ENCODE measurements at places on chromosomes 7 and 10.

GRCh38 chr7:138865843-138866242 lies 67.8 kb upstream of the ATP6V0A4 start:
- peak; percentile 4 for DNase-seq

GRCh38 chr10:32347363-32348022 lies 535 bp upstream of the EPC1 start:
- no peak for DNase-seq

DNA sequence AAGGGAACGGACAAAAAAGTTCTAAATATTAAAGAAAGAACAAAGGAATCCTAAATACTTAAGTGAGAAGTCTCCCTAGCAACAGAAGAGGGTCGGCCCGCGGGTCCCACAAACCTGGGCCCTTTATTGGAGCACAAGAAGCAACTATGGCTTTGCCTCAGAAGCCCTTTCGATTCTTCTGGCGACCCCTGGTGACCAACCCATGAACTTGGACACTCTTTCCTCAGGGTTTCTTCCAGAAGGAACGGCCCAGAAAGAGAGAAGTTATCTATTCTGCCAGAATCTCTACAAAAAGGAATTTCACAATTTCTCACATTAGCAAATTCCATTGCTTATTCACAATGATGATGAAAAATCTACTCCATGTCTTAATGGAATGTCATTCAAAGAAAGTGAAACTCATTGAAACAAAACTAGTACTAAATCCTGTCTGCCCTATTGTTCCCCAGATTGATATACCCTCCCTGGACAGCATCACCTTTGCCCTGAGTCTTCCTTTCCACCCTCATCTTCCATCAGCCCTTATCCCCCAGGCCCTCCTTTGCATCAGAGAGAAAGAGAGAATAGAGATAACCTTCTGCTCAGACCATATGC lies 43.7 kb downstream of the CPVL start:
- DNase-seq: no peak

DNA sequence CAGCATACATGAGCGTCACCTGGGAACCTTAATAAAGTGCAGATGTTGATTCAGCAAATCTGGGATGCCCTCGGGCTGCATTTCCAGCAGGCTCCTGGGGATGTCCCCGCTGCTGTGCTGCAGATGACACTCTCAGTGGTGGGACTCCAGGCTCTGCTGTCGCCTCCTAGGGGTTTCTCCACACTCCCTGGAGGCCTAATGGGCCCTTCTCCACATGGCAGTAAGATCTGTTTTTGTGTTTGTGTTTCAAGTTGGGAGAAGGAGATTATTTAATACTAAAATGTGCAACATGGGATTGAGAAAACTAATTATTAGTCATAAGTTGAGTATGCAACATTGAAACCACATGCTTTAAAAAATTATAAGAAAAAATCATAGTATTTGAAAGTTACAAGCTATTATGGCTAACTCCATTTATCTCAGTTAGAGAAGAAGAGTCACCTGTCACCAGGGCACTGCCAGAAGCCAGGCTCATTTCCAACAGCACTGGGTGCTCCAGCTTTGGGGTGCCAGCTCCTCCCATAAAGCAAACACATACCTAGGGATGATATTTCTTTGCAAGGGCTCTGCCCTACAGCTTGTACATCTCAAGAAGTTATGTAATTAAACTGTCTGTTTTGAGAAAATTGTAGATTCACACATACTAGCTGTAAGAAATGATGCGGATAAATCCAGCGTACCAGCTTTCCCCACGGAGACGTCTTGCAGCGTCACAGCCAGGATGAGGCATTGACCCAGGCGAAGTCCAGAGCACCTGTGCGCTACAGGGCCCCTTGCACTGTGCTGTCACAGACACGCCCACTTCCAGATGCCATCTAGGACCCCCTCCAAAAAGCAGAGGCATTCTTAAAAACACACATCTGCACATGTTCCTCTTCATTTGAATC lies 106.4 kb downstream of the EGFR start:
- DNase-seq: no peak

GRCh38 chr7:11192506-11192905 lies 218.8 kb downstream of the PHF14 start:
- no peak for DNase-seq

DNA sequence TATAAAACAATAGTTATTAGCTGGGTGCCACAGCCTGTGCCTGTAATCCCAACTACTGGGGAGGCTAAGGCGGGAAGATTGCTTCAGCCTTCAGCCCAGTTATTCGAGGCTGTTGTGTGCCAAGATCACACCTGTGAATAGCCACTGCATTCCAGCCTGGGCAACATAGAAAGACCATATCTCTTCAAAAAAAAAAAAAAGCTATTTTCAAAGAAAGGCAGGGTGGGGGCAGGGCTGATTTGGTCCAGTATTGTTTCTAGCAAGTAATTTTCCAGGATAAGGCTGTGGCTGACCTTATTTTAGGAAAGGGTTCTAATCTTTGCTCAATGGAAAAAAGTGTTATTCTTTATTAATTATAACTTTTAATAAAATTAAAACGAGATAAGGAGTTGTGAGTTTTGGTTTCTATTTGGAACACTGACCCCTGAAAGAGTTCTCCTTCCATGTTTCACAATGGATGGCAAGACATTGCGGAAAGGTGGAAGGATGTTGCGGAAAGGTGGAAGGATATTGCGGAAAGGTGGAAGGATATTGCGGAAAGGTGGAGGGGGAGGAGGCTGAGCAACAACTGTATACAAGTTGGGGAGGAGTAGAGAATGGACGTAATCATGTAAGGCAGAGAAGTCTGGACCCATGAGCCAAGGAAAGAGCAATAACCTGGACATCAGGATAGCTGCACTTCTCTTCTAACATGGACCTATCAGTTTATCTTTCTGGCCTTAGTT lies 1.5 kb upstream of the C1GALT1 start:
- no peak for DNase-seq

- DNase-seq: no peak
Measured at GRCh38 chr10:50286517-50286916, 35.2 kb upstream of the ASAH2 start.

GRCh38 chr7:114531326-114531725 lies 116.7 kb downstream of the FOXP2 start:
- no peak for DNase-seq

GRCh38 chr10:113232928-113233511 lies 283.0 kb downstream of the TCF7L2 start:
- no peak for DNase-seq
